ENCODE measurements at places on chromosomes 13 and 19.

DNA sequence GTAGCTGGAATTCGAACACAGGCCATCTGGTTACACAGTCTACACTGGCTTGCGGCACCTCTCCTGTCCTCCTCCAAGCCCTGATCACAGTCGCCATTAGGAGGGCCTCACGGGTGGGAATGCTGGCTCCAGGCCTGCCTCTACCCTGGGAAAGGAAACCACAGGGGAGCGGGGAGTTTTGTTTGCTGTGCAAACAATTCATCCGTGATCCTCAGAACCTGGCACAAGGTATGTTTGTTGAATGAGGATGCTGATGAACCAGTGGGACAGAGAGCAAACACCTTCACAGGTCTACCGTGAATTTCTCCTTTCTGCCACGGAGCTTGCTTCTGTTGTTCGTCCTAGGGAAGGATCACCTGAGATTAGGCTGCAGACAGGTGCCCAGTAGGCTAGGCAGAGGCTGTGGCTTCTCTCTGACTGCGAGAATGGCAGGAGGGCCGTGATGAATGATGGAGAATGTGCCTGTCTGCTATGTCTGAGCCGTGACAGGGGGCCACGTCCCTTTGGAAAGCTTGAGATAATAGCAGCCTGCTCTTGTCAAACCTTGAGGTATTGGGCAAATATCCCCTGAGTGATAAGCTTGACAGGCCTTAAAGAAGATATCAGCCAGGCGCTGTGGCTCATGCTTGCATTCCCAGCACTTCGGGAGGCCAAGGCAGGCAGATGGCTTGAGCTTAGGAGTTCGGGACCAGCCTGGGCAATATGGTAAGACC, 36.7 kb downstream of the PIN1 start:
- DNase-seq: no peak

- no peak for DNase-seq
Observed at GRCh38 chr13:29483623-29484022, 111.9 kb downstream of the SLC7A1 start.

DNA sequence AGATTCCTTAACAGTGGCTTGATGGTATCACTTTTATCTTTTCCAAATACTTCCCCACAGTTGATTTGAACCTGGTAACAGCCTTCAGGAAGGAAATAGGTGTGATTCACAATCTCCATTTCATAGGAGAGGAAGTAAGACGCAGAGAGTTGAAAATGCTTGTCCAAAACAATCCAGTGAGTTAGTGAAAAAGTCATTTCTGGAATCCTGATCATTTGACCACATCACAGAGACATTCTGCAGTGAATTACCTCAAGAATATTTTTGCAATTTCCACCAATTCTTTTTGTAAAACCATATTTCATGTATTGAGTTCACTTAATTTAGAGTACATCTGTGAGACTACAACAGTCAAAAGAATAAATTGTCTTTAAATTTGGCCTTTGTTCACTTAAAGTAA, 292.8 kb downstream of the DCLK1 start:
- peak; percentile 66 for DNase-seq

DNA sequence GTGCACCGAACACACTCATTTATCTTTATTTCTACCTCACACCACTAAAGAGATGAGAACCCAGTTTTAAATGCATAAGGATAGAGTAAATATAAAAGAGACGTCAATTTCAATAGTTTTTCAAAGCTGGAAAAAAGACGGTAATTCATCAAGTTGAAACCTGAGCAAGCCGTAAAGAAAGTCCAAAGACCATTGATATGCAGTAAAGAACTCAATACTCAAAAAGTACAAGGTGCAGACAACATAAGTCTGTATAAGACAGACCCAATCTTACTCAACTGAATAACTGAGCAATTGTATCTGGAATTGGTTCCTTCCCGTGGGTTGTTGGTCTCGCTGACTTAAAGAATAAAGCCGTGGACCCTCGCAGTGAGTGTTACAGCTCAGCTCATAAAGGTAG, 82.1 kb downstream of the SERP2 start:
- DNase-seq: no peak

DNA sequence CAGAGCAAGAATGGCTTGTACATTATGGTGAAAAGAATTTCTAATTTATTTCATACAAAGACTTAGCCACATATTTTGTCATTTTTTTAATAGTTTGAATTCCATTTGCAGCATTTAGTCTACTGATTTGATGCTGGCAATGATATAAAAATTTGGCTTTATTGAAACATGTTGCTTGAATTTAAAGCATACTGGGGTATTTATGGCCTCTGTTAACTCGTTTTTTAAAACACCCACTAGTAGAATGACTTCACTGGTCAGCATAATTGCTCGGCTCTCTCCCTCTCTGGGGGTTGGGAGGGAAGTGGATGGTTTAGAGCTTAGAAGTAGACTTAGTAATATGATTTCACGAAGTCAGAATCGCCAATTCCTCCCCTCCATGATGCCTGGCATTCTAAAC, 354.9 kb upstream of the HTR2A start:
- DNase-seq: no peak

- DNase-seq: peak; percentile 73
Observed at GRCh38 chr19:3580156-3580934, 4.9 kb upstream of the GIPC3 start.

GRCh38 chr13:30865123-30866049, 40.7 kb upstream of the MEDAG start:
- peak; percentile 86 for DNase-seq

DNA sequence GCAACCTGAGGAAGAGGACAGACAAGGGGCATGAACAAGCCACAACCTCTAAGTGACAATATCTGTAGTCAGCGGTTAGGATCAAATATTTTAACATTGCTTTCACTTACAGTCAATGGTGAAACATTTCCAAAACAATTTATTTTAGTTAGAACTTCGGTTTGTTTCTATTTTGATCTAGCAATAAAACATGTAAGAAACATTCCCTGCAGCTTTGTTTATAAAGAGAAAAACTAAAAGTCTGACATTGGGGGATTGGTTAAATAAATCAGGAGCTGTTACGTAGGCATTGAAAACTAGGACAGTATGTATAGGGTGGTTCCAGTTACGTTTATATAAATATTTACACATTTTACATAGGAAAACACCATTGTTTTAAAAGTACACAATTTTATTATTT, 3.4 kb downstream of the URI1 start:
- DNase-seq: no peak

DNA sequence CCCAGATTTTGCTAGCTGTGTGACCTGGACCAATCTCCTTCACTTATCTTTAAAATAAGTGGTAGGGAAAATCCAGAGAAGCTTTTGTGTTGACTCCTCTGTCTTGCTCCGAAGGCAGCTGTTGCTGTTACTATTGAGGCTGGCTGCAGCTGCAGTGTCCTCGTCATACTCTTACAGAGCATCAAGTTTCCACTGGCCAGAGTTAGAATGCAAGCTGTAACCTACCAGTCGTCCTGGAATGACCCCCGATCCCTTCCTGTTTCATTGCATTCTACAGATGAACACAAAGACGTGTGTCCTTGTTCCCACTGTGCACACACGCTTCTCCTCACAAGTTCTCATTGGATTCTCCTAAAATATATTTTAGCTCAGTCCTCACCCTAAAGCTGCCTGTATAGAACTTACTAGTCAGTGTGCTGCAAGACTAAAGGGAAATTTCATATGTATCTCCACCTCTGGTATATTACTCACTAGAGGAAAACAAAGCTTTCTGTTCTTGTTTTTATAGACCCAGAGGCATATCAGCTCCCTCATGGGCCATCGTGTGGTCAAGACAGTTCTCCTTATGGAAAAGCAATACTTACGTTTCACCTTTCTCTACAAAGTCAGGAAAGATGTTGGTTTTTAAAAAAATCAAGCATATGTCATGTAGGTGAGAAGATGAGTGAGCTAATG, 589.8 kb downstream of the LMO7 start:
- no peak for DNase-seq

DNA sequence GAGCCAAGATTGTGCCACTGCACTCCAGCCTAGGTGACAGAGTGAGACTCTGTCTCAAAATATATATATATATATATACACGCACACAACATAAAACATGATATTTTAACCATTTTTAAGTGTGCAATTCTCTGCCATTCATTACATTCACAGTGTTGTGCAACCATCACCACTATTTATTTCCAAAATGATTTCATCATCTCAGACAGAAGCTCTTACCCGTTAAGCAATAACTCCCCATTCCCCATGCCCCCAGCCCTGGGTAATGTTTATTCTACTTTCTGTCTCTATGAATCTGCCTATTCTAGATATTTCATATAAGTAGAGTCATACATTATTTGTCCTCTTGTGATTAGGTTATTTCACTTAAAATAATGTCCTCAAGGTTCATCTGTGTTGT, 20.3 kb downstream of the WDR88 start:
- DNase-seq: no peak

DNA sequence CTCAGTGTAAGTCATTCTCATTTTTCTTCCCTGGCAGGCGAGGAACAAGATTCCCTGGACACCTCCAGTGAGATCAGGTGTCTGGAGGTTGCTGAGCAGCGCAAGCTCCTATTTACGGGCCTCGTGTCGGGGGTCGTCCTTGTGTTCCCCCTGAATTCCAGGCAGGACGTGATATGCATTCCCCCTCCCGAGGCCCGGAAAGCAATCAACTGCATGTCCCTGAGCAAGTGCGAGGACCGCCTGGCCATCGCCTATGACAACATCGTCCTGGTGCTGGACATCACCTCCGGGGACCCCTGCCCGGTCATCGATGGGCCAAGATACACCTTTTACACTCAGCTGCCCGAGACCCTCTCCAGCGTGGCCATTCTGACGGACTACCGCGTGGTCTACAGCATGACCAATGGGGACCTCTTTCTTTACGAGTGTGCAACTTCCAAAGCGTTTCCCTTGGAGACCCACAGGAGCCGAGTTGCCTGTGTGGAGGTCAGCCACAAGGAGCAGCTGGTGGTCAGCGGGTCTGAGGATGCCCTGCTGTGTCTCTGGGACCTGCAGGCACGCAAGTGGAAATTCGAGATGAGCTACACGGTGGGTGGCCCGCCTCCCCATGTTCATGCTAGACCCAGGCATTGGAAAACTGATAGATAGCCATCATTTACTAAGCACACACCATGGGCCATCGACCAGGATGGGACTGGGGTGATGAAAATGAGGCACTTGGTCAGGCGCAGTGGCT, 21.5 kb upstream of the SIN3B start:
- DNase-seq: no peak

- no peak for DNase-seq
Observed at GRCh38 chr19:8490873-8491272, 11.6 kb downstream of the PRAM1 start.

GRCh38 chr19:39310558-39311311, 9.9 kb downstream of the LRFN1 start:
- no peak for DNase-seq

All from kidney tubule cell (primary cell).